ENCODE measurements at places on chromosomes 2 and 18.

DNA sequence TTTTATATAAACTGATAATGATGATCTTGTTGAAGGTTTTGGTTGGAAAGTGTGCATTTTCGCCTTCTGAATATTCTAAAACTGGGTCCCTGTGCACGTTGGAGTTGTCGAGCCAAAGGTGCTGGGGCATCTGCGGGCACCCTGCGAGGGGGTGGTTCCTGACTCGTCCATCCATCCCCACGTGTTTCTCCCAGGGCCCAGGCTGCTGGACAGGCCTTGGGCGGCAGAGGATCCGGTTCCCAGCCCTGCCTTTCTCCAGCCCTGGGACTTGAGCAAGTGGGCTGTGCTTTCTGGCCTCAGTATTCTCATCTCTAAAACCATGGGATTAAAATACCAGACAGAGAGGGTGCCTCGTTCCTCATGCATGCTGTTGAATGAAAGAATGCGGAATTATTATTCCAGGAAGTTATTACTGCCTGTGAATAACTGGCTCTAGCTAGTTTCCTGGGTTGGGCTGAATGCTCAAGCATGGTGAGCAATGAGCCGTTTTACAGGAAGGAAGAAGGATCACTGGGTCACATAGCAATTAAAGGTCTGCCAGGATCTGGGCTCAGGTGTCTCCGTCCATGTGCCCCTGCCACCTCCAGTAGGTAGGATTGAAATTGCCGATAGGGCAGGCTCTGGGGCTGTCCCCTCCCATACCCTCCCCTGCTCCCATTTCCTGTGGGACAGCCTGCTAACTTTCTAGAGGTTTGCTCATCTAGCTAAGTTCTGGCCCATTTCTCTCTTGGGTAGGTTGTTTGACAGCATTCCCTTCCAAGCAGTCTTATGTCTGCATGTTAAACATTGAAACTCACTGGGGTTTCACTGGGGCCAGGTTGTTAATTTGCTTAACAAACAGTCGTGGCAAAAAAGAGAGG, 77.2 kb upstream of the HS6ST1 start:
- no peak for DNase-seq

- peak; percentile 8 for DNase-seq
Observed at GRCh38 chr2:240967681-240968621, 30.5 kb upstream of the SNED1 start.

DNA sequence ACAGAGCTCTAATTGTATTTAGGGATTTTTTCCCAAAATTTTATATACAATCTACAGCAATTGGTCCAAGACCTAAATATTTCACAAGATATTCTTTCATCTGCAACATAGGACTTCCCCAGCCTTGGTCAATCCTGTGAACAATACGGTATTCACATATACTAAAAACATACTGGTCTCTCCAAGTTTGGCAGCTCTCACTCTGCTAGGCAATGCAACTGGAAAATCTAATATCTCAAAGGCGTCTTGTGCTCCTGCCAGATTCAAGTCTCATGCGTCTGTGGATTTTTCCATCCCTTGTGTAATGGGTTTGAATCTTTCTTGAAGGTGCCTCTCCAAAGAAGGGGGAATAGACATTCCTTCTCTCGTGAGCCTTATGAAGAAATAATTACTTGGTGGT, 27.4 kb upstream of the MBOAT2 start:
- DNase-seq: no peak

- DNase-seq: peak; percentile 17
Observed at GRCh38 chr2:136057023-136057801, 60.7 kb downstream of the CXCR4 start.

DNA sequence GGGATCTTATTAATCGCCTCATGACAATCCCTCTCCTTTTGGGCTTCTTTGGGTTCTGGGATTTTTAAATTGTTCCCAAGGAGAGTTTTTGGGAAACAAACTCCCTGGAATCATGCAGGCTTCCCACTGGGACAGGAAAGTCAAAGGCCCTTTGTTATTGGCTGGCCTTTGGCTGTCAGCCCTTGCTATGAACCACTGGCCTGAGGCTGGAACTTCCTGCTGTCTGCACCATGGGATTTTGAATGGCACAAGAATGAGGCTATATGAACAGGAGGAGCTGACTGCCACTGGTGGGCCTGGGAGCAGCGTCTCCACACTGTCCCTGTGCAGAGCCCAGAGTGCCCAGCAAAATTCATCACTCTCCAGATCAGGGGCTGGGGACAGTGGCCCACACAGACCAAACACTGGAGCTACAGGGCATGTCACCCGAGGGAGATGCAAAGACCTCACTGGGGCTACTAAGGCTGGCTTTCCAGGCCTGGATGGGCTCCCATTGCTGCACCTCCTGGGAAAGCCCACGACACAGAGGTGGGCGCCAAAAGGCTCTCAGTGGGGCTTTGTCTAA, 35.7 kb downstream of the STEAP3 start:
- DNase-seq: no peak

DNA sequence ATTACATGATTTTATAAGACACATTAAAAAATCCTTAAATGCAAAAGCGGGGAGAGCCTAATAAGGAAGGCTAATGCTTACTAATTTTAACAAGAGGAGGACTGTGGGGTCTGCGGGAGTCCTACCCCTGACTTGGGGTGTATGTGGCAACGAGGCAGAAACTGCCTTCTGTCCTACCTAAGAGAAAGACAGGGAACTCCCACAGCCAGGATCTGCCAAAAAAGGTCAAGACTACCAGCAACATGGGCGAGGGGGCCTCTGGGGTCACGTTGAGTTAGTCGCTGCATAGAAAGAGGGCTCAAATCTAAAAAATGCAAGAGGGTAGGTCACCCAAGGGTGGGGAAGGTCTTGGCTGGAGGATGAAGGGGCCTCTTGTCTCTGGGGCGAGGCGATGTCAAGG, 529 bp upstream of the AMER3 start:
- DNase-seq: no peak

Data from T-helper 2 cell (primary cell).